Body of pancreas (tissue), 4 donors: ENCODE measurements at places on chromosomes 6 and 20. TPM values are rescaled to one million over a fixed set of nuclear protein-coding genes. Genes with fewer than 3 reads are reported as not detected.

- H3K27me3 ChIP-seq: peaks cover 22% of the 10 kb centered on the region
- H3K36me3 ChIP-seq: no peaks in the 10 kb centered on the region
- H3K4me1 ChIP-seq: peaks cover 30% of the 10 kb centered on the region
- DNase-seq: no peak
- no peak overlapping the region for H3K27ac ChIP-seq
These were observed 1.5 kb downstream of the HTR1B start for GRCh38 chr6:77461796-77462195.

DNA sequence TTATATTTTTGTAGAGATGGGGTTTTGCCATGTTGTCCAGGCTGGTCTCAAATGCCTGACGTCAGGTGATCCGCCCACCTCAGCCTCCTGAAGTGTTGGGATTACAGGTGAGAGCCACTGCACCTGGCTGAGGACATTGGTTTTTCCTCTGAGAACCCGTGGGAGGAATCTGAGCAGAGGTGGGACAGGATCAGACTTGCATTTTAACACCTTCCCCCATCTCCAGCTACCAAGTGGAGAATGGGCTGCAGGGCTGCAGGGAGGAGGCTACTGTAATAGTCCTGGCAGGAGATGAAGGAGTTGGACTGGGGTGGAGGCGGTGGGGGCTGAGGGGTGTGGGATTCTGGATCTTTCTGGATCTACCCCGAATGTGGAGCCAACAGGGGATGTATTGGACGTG is 24.5 kb downstream of the FAM110A start:
- H3K36me3 ChIP-seq: no peaks in the 10 kb centered on the region
- no peak overlapping the region for H3K27ac ChIP-seq
- no peaks in the 10 kb centered on the region for H3K4me1 ChIP-seq

DNA sequence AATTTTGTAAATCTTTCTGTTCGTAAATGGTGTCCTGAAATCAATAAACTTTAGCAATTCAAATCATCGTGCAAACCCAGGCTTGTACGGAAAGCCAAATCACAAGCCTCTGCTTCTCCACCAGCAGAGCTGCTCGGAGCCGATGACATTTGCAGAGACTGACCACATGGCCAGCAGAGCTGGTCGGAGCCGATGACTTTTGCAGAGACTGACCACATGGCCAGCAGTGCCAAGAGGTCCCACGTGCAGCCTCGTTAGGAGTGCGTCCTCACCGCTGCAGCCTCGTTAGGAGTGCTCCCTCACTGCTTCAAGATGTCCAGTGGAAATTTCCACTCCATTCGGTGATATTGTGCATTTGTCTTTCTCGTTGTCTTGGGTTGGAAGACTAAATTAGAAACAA is 28.5 kb downstream of the SMOC2 start:
- H3K27ac ChIP-seq: no peak overlapping the region
- no peaks in the 10 kb centered on the region for H3K4me1 ChIP-seq
- no peaks in the 10 kb centered on the region for H3K27me3 ChIP-seq
- no peaks in the 10 kb centered on the region for H3K36me3 ChIP-seq
- no peak overlapping the region for H3K4me3 ChIP-seq

DNA sequence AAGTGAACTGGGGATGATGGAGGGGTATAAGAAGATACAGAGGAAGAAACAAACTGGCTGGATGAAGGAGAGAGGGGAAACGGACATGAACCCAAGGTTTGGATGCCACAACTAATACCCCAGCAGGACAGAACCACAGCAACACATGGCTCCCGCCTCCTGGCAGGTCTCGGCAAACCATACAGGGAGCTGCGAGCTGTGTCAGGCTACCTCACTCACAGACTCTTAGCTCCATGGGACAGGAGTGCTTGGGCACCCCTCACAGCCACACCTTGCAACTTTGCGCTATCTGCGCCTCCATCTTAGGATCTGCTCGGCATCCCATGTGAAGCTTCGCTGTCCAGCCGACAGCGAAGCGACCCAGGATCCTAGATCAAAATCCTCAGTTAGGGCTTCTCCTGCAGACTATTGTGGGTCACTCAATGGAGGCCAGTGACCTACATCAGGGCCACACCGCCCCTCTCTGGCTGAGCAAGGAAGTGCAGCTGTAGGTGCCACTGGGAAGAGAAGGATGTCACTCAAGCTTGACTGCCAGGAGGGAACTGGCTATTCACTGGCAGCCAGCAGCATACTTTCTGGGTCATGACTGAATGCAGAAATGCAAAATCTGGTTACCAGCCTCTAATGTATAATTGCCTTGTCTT is 174.4 kb upstream of the RIN2 start:
- H3K4me3 ChIP-seq: no peak overlapping the region
- H3K4me1 ChIP-seq: no peaks in the 10 kb centered on the region
- H3K36me3 ChIP-seq: no peaks in the 10 kb centered on the region
- no peak overlapping the region for H3K27ac ChIP-seq

NRN1 gene
- 4.4 TPM for total RNA-seq

MAP1LC3A gene
- 37.6 TPM for total RNA-seq
